ENCODE measurements at places on chromosomes 2 and 18. TPM values are rescaled to one million over a fixed set of nuclear protein-coding genes. Genes with fewer than 3 reads are reported as not detected.

The CDH19 gene
- total RNA-seq: 14.7 TPM

DNA sequence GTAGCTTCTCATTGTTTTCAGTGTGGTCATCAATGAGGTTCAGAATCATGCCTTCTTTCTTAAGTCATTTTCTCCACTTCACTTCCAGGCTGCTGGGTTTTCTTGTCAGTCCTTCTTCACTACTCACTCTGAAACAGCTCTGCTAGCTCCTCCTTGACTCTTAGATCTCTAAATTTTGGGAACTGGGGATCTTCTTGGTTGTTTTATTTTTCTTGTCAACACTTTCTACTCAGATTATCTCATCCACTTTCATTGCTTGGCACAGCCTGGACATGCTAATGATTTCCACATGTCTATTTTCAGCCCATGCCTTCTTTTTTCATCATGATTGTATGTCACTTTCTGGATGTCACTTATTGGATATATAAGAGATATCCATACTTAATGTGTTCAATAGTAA, 517.8 kb upstream of the DSEL start:
- no peak for DNase-seq
- H3K4me1 ChIP-seq: no peaks in the 10 kb centered on the region
- H3K36me3 ChIP-seq: no peaks in the 10 kb centered on the region
- no peaks in the 10 kb centered on the region for H3K27me3 ChIP-seq
- no peak overlapping the region for H3K4me3 ChIP-seq

DNA sequence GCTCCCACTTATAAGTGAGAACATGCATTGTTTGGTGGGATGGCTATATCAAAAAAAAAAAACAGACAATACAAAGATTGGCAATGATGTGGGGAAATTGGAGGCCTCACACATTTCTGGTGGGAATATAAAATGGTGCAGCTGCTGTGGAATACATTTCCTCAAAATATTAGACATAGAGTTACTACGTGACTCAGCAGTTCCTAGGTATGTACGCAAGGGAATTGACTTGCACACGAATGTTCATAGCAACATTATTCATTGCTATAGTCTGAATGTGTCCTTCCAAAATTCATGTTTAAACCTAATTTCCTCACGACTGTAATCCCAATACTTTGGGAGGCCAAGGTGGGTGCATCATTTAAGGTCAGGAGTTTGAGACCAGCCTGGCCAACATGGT, 2.3 kb upstream of the ARHGEF33 start:
- no peak overlapping the region for H3K4me3 ChIP-seq
- no peaks in the 10 kb centered on the region for H3K4me1 ChIP-seq
- H3K27ac ChIP-seq: no peak overlapping the region
- no peaks in the 10 kb centered on the region for H3K27me3 ChIP-seq
- DNase-seq: no peak
- H3K36me3 ChIP-seq: no peaks in the 10 kb centered on the region

GRCh38 chr2:206477296-206477695, 34.0 kb downstream of the ADAM23 start:
- H3K4me3 ChIP-seq: no peak overlapping the region
- no peak overlapping the region for H3K27ac ChIP-seq
- no peaks in the 10 kb centered on the region for H3K27me3 ChIP-seq
- no peak for DNase-seq
- peaks cover 6% of the 10 kb centered on the region for H3K36me3 ChIP-seq

The EVA1A gene
- 3.8 TPM for total RNA-seq
